ENCODE measurements at places on chromosomes 7 and 10.

- no peak for DNase-seq
These were observed 82.1 kb downstream of the C1GALT1 start for GRCh38 chr7:7264306-7265040.

GRCh38 chr7:5203183-5203537 lies 13.1 kb downstream of the WIPI2 start:
- DNase-seq: no peak

DNA sequence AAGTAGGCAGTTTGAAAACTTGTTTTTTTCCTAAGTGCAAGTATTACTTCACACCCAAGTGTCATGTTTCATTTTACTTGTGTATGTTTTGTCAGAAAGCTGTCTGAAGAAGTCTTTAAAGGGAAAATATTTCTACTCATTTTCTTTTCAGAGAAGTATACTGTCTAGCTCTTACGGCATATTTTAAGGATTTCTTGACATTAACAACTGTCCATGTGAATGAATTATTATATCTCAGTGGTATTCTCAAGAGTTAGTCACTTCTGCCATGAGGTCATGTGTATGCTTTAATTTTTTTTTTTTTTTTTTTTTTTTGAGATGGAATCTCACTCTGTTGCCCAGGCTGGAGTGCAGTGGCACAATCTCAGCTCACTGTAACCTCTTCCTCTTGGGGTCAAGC lies 229.5 kb downstream of the BICC1 start:
- no peak for DNase-seq

- no peak for DNase-seq
These were observed 25.8 kb upstream of the GPR37 start for GRCh38 chr7:124791426-124791825.

DNA sequence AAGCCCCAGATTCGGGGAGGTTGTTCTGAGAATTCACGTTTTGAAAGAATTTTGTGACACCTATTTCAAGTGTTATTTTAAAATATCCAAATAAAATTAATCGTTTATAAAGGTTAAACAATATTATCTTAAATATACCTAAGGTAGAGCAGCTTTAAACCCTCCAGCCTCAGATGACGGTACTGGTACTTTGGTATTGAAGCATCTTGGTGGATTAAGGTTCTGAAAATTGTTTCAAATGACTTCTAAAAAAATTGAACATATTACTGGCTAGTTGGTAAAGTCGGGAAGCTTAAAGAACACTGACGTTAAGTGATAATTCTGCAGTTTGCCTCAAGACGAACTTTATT lies 392 bp upstream of the HUS1 start:
- no peak for DNase-seq

- DNase-seq: no peak
These were observed 19.7 kb upstream of the PRPF18 start for GRCh38 chr10:13567030-13567429.

DNA sequence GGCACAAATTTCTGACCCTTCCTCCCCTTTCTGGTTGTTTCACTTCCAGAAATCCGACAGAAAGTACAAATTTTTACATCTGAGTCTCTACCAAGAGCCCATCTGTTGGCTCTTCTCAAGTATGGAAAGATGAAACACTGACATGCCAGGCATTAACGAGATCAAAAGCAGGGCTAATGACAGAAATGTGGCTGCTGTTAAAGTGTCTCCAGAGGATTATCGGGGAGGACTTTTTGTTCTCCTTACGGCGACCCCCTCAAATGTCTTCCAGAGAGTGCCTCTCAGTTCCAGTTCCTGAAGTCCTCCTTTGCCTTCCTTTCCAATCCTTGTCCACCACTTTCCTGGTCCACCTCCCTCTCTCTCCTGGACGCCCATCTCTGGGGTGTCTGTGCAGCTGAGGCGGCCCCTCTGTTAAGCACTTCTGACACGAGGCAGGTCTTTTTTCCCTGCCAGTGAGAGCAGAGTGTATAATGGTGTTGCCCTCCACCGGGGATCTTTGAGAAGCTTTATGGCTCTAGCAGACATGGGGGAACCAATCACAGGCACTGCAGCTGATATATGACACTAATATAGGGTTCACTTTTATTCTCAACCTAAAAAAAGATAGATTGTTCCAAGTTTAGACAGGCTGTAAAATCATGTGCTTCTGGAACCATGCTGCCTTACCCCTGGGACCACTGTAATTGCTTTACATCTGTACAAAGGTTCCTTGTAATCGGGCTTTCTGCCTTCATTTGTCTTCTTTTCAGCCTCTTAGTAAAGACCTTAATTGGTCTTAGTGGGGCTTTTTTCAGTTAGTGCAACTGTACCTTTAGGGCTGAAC lies 757.1 kb downstream of the AUTS2 start:
- DNase-seq: no peak

DNA sequence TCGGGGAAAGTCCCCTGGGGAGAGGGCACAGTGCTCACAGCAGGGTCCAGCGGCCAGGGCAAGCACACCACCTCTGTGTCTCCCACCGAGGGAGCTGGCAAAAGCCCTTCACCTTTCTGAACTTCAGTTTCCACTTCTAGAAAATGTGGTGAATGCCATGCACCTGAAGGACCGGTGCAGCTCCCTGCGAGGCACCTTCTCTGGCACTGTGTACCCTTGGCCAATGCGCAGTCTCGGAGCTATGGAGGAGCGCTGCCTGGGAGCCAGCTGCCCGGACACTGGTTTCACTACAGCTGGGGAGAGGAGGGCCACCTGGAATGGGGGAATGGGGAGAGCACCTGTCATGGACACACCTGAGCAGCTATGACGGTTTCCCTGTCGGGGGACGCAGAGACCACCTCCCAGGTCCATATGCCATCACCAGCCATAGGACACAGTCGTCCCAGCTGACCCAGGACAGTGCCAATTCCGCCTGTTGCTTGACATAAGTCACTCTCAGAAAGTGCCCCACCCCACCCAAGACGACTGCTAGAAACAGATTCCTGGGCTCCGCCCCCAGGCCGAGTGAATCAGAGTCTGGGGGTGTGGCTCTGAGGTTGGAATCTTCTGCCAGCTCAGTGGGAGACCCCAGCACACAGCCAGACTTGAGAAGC lies 16.8 kb downstream of the RASGEF1A start:
- DNase-seq: no peak

DNA sequence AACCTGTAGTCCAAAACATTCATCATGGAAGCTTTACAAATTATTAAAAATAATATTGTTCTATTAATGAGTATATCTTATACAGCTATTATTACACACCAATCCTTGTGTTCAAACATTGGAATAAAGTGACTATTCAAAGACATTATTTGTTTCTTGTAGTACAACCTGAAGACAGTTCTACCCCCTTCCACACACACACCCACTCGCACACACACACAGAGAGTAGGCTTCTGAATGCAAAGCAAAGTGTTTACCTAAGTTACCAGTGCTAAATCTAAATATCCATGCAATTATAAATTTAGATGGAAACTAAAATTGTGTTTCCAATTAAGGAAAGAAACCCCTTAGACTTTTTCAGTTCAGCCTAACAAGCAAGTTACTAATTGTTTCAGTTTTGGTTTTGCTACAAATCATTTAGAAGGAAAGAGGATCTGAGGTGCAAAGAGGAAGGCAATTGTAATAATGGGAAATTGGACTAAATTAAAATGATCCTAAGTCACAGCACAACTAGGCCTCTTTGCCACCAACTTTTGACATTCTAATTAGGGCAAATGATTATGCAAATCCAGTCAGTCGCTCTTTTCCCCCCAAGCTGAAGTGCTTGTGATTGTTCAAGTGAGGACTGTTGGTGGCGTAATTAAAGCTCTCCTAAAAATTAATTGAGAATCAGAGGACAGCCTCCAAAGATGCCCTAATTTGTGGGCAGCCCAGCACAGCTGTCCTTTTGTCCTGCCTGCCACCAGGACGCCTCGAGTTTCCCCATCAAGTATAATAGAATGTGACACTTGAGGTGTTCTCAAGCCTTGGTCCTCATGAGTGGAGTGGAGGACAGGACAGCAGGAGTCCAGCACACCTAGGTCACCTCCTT lies 19.9 kb upstream of the ATOH7 start:
- DNase-seq: no peak

GRCh38 chr10:60271319-60272040 lies 118.2 kb downstream of the ANK3 start:
- no peak for DNase-seq

DNA sequence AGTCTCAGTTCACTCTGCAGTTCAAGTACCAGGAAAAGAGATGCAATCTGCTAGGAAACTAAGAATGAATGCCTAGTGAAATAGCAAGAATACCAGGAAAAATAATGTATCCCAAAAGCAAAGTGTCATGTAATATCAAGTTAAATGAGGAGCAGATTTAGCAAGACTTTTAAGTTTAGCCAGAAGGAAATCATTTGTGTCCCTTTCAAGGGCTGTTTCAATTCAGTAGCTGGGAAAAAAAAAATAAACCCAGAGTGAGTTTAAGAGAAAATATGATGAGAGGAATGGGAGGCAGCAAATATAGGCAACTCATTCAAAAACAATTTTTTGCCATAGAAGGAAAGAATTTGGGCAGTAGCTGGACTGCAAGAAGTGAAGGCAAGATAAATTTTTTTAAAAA lies 135.8 kb downstream of the DGKB start:
- no peak for DNase-seq

DNA sequence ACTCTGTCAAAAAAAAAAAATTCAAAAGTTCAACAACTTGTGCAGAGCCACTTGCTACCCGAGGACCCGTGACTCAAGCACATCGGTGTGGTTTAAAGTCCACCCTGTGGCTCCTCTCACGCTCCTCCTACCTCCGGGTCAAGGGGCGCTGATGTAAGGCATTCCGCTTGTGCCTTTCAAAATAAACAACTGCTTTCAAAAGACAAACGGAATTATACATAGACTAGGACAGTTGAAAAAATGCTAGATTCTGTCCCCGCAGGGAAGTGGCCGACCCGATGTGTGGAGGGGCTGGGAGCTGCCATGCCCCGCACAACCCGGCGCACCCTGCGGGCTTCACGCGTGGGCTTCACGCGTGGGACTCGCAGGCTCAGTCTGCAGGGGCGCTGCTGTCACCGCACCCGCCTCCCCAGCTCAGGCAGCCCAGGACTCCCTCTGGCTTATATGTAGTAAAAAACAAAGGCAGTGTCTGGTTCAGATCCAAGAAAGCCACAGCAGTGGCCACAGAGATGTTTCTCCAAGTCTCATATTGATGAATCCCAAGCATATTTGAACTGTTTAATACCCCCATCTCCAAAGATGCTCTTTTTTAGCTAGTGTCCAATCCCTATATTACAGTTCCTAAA lies 239.7 kb upstream of the INHBA start:
- DNase-seq: no peak

DNA sequence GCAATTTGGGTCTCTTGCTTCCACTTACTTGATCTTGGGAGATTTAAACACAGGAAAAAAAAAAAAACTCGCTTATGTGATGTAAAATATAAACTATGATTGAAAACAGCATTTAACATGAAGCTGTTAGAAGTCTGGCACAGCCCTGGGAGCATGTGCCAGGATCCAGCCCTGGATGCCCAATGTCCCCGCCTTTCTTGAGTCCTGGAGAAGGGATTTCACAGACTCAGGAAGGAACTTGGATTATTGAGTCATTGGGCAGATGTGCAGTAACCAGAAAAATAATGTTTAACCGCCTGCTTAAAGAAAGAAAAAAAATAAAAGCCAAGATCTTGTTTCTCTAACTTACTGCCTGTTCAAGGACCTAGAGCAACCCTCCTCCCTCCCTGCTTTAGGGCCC lies 3.7 kb upstream of the JCAD start:
- no peak for DNase-seq

DNA sequence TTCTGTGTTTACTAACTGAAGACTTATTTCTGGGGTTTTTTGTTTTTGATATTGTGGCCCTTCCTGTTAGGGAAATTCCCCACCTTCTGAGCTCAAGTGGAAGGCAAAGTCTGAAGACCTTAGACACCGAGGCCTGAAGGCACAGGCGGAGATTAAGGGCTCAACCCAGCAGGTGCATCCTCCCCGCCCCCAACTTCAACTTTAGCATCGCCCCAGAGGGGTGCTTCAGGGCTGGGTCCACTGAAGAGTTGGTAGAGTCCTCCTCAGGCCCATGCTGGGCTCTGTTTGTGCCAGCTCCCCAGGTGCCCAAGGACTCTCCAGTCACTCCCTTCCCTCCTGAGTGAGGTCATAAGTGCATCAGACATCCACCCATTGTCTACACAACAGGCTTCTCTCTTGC lies 9.4 kb upstream of the PPIA start:
- DNase-seq: no peak

DNA sequence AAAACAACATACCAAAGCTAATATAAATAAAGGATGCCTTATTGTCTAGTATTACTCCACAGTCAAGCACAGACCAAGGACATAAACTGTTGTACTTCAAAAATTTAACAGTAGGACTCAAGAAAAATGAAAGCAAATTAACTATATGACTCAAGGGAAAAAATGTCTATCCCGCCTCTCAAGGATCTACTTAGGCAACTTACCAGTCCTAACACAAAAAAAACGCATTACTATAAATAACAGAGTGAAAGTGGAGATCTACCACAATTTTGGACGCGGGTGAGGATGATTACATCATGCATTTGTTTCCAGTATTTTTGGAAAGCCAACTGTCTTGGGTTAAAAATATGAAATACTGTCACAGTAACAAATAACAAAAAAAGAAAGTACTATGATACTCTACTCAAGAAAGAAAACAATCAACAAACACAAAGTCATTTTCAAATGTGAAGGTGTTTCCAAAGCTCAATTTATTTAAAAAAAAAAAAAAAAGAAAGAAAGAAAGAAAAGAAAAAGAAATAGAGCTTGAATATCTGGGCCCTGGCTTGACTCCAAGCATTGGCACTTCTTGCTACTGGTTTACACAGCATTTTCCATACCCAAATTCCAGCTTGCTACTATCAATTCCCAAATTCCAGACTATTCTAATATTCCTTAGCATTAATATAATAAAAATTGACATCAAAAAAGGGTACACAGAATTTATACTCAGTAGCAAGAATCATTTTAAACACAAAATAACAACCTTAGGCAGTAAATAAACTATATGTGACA lies 99.4 kb downstream of the RSU1 start:
- DNase-seq: no peak

- no peak for DNase-seq
These were observed 1.8 kb downstream of the GDI2 start for GRCh38 chr10:5811387-5811821.

DNA sequence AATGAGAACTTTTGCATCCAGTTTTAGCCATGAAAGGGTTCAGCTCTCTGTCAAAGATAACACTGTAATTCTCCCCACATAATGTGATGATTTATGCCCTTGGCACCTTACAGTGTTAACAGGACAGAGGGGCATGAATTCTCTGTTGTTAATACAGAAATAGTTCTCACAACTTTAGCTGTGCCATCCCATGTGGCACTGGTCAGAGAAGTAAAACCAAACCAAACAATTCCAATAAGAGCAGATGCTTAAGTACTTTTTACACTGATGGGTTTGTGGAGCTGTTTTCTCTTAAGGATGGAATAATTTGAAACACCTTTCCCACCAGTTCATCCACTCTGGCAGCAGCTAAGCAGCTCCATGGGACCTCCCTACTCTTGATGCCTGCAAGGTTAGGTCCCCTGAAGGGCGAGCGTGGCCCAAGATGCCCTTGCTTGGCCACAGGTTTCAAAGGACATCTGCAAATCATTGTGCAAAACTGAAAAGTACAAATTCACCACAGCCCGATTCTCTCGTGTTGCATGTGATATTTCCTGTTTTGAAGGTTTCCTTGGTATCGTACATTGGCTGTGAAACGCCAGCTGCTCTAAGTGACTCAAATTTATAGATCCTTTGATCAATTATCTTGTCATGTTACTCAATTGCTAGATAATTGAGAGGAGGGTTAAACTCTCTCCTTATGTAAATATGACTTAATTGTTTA lies 82.5 kb upstream of the CREB5 start:
- DNase-seq: no peak

- DNase-seq: no peak
These were observed 26.7 kb upstream of the CD36 start for GRCh38 chr7:80611779-80612178.

GRCh38 chr7:79453266-79453557 lies 255 bp downstream of the MAGI2 start:
- DNase-seq: no peak
